ENCODE measurements at places on chromosomes 6 and 20.

DNA sequence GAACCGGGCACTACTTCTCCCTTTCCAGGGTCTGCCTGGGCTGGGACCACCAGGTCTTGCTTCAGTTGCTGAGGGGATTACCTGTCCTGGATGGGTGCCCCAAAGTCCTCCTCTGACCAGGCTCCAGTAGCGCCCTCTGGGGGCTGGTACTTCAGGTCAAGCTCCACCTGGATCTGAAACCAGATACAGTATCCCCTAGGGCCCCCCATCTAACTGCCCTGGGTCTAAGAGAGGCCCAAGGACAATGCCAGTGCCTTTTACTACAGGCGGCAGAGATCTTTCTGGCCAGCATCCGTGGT, 11.2 kb upstream of the SPAG4 start:
- H3K4me1 ChIP-seq: peaks cover 6% of the 10 kb centered on the region
- no peak overlapping the region for H3K4me3 ChIP-seq
- no peaks in the 10 kb centered on the region for H3K36me3 ChIP-seq
- no peak overlapping the region for H3K27ac ChIP-seq
- DNase-seq: no peak

GRCh38 chr20:48155268-48155667, 370.0 kb upstream of the SULF2 start:
- H3K4me1 ChIP-seq: no peaks in the 10 kb centered on the region
- H3K27me3 ChIP-seq: peaks cover 3% of the 10 kb centered on the region
- H3K4me3 ChIP-seq: no peak overlapping the region
- no peak for DNase-seq
- no peaks in the 10 kb centered on the region for H3K36me3 ChIP-seq
- no peak overlapping the region for H3K27ac ChIP-seq

GRCh38 chr20:2305029-2305428, 9.2 kb downstream of the TGM3 start:
- H3K27me3 ChIP-seq: peaks cover under 1% of the 10 kb centered on the region
- H3K4me3 ChIP-seq: no peak overlapping the region
- H3K36me3 ChIP-seq: no peaks in the 10 kb centered on the region
- no peak overlapping the region for H3K27ac ChIP-seq
- H3K4me1 ChIP-seq: peaks cover 3% of the 10 kb centered on the region
- DNase-seq: no peak

DNA sequence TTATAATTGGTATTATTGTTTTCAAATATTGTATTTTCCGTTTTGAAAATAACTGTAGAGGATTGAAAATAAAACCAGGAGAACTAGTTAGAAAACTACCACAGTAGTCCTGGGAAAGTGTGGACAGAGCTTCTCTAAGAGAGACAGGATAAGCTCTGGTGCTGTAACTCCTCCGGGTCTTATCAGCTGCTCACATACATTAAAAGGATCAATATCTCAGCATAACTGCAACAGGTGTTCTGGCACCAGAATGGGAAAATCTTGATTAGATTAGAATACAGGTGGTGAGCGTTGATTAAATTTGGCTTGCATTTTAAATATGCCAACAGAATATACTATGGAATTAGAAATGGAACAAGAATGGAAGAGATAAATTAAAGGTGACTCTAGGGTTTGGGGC, 1138.9 kb upstream of the ADGRB3 start:
- H3K27me3 ChIP-seq: no peaks in the 10 kb centered on the region
- no peaks in the 10 kb centered on the region for H3K4me1 ChIP-seq
- H3K4me3 ChIP-seq: no peak overlapping the region
- no peak overlapping the region for H3K27ac ChIP-seq
- DNase-seq: no peak

GRCh38 chr6:41940759-41941279, 789 bp downstream of the CCND3 start:
- DNase-seq: peak; percentile 44
- peak overlapping the region; percentile 94 for H3K27ac ChIP-seq
- H3K36me3 ChIP-seq: peaks cover 51% of the 10 kb centered on the region
- H3K27me3 ChIP-seq: no peaks in the 10 kb centered on the region
- peaks cover 35% of the 10 kb centered on the region for H3K4me1 ChIP-seq
- H3K4me3 ChIP-seq: peak overlapping the region; percentile 99

- H3K4me3 ChIP-seq: no peak overlapping the region
- no peaks in the 10 kb centered on the region for H3K36me3 ChIP-seq
- H3K27me3 ChIP-seq: no peaks in the 10 kb centered on the region
- H3K4me1 ChIP-seq: no peaks in the 10 kb centered on the region
Observed at GRCh38 chr20:30506100-30506499, 751.4 kb upstream of the DEFB115 start.

GRCh38 chr20:64247970-64248841, 7.3 kb upstream of the PCMTD2 start:
- H3K4me1 ChIP-seq: no peaks in the 10 kb centered on the region
- DNase-seq: no peak
- H3K36me3 ChIP-seq: no peaks in the 10 kb centered on the region
- peaks cover 33% of the 10 kb centered on the region for H3K27me3 ChIP-seq
- no peak overlapping the region for H3K4me3 ChIP-seq
- H3K27ac ChIP-seq: no peak overlapping the region

DNA sequence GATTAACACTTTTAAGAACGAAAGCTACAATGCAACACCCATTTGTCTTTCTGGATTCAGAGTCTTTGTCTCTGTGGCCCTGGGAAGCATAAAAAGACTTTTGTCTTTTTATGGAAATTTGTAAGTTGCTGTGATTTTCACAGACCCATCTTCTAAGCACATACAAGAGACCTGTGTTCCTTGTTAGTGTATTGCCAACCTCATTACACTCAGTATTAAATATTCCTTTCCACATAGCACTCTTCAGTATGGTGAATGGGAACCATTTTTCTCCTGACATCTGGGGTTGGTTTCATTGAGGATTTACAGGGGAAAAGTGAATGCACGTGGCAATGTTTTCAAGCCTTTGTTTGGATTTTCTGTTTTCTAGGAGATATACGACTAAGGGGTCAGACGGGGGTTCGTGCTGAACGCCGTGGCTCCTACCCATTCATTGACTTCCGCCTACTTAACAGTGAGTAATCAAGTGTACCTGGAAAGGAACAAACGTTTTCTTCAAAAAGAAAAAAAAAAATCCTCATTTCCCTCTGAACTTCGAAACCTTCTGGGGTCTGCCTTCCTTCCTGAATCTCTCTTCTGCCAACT, 141.7 kb downstream of the MTFR2 start:
- peaks cover 6% of the 10 kb centered on the region for H3K36me3 ChIP-seq
- H3K27ac ChIP-seq: no peak overlapping the region
- H3K4me3 ChIP-seq: no peak overlapping the region
- no peak for DNase-seq
- H3K4me1 ChIP-seq: peaks cover 1% of the 10 kb centered on the region

DNA sequence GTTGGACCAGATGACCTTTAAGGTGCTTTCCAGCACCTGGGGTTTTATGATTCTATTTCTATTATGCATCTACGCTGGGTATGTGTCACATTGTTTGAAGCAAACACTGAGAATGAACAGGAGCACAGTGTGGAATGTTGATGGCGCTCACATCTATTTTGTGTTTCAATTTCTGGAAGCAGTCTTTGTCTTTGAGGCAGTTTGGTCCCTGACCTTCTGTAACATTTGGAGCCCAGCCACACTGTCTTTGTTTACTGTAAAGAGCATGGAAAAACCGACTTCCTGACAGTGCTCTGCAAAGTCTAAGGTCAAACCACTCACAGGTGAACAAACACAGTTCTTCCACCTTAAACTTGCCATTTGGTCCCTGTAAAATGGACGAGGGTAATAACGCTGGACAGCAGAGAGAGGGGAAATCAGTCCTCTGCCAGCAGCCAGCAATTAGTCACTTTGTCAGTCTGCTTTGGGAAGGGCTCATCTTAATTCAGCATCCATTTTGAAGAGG, 155.5 kb downstream of the PRL start:
- H3K27ac ChIP-seq: no peak overlapping the region
- H3K36me3 ChIP-seq: no peaks in the 10 kb centered on the region
- H3K27me3 ChIP-seq: peaks cover 18% of the 10 kb centered on the region

DNA sequence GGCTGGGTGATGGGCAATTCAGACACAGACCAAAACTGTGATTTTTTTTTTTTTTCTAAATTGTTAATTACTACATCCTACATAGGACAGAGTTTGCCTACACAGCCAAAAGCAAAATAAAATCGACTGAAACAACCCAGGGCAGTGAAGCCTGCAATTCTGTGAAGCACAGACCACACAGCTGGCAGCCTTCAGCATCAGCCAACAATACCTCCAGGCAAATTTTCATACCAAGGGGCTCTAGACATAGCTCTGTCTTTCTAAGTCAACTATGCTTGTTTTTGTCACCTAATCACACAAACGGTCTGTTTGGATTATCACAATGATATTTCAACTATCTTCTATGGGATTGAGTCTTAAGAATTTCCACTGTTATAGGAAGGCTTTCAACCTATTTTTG, 17.6 kb downstream of the RMND1 start:
- no peaks in the 10 kb centered on the region for H3K27me3 ChIP-seq
- H3K4me3 ChIP-seq: no peak overlapping the region
- H3K4me1 ChIP-seq: no peaks in the 10 kb centered on the region
- H3K27ac ChIP-seq: no peak overlapping the region

Measured in T-helper 2 cell treated with Interferon-gamma antibody and Interleukin-4, amounts not matched to agents 5 μg/mL and 100 μg/mL, for 36 hours (primary cell).